Liver (tissue), 10 donors: ENCODE measurements at places on chromosomes 13 and 19. TPM values are rescaled to one million over a fixed set of nuclear protein-coding genes. Genes with fewer than 3 reads are reported as not detected.

DNA sequence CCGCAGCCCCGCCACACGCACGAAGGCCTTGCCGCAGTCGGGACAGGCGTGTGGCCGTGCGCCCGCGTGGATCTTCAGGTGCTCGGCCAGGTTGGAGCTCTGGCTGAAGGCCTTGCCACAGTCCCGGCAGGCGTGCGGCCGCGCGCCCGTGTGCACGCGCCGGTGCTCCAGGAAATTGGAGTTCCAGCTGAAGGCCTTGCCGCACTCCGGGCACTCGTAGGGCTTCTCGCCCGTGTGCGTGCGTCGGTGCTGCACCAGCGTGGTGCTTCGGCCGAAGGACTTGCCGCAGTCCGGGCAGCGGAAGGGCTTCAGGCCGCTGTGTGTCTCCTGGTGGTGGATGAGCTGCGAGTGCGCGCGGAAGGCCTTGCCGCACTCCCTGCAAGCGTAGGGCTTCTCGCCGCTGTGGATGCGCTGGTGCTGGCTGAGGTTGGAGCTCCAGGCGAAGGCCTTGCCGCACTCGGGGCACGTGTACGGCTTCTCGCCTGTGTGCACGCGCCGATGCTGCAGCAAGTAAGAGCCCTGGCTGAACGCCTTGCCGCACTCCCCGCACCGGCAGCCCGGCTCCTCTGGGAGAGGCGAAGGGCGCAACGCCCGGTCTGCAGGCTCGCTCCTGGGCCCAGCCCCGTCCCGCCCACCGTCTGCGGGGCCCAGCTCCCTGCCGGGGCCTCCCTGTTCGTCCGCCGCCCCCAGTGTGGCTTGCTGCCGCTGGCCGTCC lies 3.6 kb upstream of the A1BG start:
- no peak for DNase-seq

- DNase-seq = no peak
Observed at GRCh38 chr13:75872980-75873379, 236.8 kb downstream of the LMO7 start.

GRCh38 chr19:3978145-3978544 lies 7.1 kb downstream of the EEF2 start:
- DNase-seq = no peak

DNA sequence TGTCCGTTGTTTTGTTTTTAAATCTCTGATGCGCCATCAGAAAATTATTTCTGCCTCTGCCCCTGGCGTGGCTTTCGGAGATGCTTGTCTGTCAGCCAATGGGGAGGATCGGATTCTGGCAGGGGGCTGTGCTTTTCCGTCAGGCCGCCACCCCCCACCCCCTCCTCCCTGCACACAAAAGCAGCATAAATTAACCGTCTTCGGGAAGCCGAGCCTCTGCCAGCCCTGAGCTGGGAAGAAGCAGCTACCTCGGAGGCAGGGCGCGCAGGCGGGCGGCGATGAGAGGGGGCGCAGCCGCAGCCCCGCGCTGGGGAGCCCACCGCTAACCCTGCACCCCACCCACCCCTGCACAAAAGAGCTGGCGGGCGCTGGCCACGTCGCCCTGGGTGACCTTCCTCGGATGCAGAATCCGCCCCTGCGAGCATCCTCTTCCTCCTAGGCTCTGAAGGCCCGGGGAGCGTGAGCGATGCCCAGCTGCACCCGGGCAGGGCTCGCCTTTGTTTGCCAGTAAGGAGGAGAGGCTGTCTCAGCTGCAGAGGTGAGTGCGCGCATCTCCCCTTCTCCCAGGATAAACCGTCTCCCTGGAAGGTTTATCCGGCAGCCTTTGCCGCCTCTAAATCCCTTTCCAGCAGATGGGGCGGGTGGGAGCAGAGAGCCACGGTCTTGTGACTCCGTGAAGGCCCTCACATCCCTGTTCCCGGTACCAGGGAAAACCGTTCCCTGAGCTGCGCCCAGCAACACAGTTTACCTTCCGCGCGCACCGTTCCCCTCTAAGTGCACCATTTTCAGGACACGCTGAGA lies at the start of gene ATCAY:
TSS of gene ATCAY (plus strand) at position 215 of the 801 bp plus-strand sequence. CDS start 5,083 bp downstream, outside the sequence.
- DNase-seq = no peak

CEACAM8 gene
- total RNA-seq = 2.1 TPM
